ENCODE measurements at places on chromosomes 13 and 19. TPM values are rescaled to one million over a fixed set of nuclear protein-coding genes. Genes with fewer than 3 reads are reported as not detected.

- peak; percentile 62 for DNase-seq
Measured at GRCh38 chr13:46211116-46211482, 629 bp upstream of the LRRC63 start.

- no peak for DNase-seq
Measured at GRCh38 chr13:27500806-27501534, 50.6 kb upstream of the MTIF3 start.

DNA sequence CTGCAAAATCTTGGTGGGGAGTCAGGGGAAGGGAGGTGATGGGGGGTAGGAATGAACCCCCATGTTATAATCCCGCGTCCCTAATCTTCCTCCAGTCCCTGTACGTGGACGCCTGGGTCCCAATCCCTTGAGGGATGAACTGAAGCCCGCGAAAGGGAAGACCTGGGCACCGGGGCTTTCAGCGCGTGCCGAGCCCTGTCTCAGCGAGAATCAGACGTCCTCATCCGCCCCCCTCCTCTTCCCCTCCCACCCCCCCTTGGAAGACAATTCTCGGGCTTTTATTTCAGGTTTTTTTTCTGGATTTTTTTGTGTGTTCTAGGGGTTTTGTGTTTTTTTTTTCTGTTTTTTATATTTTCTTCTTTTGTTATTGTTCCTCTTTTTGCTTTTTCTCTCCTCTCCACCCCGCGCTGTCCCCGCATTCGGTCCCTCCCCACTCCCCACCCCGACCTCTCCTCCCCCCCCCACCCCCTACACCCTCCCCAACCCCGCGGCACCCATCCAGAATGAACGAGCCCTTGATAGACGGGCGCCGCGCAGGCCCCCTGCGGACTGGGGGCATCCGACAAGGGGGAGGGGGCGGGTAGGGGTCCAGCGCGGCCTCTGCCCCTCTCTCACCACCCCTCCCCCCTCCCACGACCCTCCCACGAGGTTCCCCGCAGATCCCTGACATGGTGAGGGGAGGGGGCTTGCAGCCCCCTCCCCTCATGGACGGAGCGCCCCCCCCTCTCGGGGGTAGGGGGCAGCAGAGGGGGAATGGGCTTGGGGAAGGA is 10.3 kb downstream of the C19orf81 start:
- no peak for DNase-seq

- DNase-seq, result peak; percentile 79
Measured at GRCh38 chr19:34351382-34351826, 13.6 kb upstream of the GPI start.

DNA sequence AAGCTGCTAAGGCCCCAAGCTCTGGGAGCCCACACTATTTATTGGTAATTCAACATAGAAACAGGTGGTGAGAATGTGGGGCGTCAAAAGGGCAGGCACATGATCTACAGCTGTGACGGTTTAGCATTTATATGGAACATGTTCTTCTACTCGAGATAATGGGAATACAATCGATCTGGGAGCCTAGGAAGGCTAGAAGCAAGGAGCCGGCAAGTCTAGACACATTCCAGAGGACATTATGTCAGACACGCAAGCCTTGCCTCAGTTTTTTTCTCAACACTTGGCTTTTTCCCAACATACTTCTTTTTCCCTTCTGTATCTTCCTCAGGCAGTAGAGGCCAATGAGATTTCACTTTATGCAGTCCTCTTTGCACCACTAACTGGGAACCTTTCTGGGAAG is 315.7 kb upstream of the SLITRK5 start:
- no peak for DNase-seq

DNA sequence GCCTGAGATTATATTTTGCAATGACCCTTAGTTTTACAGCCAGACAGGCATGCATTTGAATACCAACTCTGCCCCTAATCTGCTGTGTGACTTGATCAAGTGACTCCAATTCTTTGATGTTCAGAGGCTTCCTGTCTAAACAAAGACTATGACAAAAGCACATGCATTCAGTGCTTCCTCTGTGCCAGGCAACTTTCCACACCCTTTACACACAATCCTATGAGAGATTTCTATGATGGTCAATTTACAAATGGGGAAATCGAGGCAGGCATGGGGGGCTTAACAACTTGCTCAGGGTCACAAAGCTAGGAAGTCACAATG is 3.7 kb upstream of the LYPD3 start:
- no peak for DNase-seq

DNA sequence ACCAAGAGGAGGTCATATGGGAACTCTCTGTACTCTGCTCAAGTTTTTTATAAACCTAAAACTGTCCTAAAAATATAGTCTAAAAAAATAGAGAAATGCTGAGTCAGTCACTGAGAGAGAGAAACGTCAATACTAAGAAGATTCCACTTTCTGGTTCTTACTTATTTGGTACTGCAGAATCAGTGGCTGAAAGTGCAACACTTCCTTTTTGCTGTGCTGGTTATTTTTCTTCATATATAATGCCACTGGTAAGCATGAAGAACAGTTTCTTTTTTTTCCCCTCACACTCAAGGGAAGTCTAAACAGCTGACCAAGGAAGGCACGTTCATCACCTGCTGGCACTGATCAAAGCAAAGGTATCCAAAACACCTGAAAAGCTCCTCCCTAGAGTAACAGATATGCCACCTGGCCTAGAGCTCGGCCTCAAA is 44.3 kb upstream of the N4BP2L1 start:
- no peak for DNase-seq

- DNase-seq, result no peak
Measured at GRCh38 chr13:39462906-39463305, 140.1 kb downstream of the LHFPL6 start.

DNA sequence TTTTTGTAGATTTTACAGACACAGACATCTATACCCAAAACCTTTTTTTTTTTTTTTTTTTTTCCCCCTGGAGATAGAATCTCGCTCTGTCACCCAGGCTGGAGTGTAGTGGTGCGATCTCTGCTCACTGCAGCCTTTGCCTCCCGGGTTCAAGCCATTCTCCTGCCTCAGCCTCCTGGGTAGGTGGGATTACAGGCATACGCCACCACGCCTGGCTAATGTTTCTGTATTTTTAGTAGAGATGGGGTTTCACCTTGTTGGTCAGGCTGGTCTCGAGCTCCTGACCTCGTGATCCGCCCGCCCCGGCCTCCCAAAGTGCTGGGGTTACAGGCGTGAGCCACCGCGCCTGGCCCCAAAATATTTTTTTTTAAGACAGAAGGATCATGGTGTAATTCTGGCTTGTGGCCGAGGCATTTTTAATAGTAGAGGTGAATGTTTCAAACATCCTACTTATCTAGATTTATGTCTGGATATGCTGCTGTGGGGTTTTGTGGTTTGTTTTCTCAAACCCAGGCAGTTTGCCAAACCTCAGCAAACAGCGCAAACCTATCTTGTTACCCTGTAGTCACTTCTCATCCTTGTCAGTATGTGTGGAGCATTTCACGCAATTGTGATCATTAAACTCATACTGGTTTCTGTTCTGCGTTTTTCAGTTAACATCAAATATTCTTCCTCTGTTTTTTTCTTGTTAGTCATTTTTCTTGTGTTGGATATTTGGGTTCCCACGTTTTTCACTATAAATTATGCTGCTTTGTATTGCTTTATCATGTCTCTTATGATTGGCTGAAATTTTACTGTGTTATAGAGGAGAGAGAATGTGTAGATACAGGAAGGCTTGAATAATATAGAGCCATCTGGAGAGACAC is 36.2 kb upstream of the GARRE1 start:
- peak; percentile 53 for DNase-seq

- DNase-seq, result no peak
Measured at GRCh38 chr19:58479303-58479702, 3.2 kb downstream of the ZNF446 start.

GRCh38 chr19:16133818-16134217 is 9.7 kb upstream of the HSH2D start:
- DNase-seq, result no peak

DNA sequence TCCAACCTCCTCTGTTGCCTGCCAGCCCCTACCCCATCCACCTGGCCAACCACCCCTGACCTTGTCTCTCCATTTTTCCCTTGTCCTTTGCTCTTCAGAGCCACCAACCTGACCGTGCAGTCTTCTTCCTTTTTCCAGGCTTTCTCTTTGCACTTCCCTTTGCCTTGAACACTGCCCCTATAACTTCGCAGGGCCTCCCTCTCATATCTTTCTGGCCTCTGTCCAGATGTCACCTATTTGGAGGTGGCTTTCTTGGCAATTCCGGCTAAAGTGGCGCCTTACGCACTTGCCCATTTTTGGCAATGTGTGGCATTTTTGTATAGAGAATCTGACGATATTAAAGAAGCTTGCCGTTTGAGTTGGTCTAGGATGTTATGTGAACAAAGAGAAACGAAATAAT is 844 bp downstream of the ZNF543 start:
- DNase-seq, result no peak

DNA sequence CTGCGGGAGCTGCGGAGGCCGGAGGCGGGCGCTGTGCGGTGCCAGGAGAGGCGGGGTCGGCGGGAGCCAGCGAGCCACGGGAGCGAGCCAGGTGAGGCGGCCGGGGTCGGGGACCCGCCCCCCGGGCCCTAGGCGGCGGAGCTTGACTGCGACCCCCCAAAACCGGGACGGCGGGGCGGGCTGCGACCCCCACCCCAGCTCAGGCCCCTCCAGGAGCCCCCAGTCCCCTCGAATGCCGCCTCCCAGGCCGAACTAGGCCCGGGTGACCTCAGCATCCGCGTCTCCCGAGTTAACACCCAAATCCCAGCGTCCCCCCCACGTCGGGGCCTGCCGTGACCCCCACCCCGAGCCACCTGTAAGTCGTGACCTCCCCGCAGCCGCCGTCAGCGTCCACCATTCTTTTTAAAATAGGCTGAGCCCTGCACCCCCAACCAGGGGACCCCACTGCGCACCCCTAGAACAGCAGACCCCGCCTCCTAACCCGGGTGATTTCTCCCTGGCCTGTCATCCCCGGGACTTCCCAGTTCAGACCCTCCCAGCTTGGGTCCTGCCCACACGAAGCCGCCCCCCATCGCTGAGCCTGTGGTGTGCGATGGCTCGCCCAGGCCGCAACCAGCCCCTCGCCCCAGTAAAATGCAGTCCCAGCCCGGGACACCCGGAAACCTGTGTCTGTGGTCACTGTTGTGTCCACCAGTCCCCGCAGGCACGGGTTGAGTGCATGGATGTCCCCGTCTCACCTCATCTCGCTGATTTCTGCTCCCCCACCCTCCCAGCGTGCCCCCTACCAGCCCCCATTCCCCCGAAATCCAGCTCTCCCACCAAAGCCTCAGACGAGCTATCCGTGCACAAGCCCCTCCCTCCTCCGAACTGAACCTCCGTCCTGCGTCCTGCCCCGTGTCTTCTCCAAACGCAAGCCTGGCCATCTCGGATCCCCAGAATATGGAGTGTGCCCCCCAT is 551 bp downstream of the FZR1 start:
- DNase-seq, result peak; percentile 70

DNA sequence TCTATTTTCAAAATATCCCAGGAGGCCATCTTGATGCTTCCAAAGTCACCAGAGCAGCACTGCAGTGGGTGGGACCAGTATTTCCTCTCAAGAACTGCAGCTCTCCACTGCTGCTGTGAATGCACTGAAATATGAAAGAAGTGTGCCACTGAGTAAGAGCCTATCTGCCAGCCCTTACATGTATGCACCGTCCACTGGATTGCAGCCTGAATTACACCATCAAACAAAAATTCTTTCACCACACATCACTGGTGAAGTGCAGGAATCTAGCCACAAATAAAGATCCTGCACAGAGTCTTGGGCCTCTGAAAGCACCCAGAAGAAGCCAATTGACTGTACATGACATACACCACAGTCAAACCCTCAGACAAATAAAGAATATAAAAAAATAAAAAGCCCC is 249.0 kb downstream of the LHFPL6 start:
- DNase-seq, result no peak

- DNase-seq, result no peak
Measured at GRCh38 chr19:9848060-9848459, 12.9 kb downstream of the PIN1 start.

- DNase-seq, result peak; percentile 24
Measured at GRCh38 chr13:43687038-43687437, 99.7 kb downstream of the ENOX1 start.

DNA sequence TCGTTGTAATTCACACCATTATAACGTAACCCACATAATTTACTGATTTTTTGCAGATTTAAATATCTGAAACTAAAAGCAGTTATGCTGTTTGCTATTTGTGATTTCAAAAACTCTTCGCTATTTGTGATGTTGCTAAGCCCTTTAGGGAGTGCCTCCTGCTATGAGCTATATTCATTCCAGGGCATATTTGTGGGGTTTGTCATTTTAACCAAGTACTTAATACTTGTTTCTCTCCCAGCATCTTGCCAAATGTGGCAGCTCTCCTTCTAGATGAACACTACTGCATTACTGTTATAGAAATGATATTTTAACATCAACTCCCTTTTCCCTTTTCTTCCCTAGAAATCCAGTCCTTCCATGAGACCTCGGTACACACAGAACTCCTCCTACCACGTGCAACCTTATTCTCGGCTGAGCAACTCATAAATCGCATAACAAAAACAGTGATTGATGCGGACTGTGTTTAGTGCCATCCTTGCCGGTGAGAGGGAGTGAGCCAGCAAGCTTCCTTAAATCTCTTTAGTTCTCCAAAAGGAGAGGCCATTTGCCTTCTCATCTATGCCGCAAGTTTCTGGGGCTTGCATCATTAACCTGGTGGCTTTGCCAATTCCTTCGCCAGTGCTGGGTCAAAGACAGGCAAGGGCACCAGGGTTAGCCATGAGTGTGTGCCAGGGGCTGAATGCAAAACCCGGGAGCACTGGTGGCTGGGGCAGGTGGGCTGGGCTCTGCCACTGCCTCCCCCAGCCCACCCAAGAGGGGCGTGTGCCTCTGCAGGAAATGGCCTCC is 33.4 kb downstream of the RFX2 start:
- peak; percentile 57 for DNase-seq

DNA sequence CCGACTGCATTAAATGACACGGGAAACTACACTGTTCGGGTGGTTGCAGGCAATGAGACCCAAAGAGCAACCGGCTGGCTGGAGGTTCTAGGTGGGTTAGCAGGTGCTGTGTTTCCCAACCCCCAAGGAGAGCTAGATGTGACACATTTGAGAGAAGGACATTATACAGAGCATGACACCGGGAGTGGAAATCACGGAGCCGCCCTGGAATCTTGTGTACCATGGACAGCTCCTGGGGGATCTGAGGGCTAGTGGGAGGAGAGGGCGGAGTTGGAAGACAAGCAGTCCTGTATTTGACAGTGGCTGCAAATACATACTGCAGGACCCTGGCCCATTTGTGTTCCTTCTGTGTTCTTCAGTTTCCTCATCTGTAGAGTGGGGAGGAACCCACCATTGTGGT is 2.3 kb downstream of the CEACAM18 start:
- peak; percentile 62 for DNase-seq

GRCh38 chr13:112329376-112329775 is 46.8 kb upstream of the SPACA7 start:
- no peak for DNase-seq

DNA sequence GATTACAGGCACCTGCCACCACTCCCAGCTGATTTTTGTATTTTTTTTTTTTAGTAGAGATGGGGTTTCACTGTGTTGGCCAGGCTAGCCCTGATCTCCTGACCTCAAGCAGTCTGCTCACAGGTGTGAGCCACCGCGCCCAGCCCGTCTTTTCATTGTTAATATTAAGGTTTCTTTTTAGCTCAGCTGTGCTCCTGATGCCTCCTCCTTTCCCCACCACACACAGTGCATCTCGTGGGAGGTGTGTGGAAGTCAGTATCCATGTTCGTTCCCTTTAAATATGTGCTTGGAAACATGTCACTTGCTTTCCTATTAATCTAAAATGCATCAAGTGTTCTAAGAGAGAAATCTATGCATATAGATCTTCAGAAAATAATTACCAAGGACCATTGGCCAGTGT is 53.5 kb downstream of the IPO5 start:
- no peak for DNase-seq

Gene CTU1
- polyA plus RNA-seq, result 2.4 TPM

Gene LILRB3
- polyA plus RNA-seq, result 3.0 TPM

Gene PRODH2
- 0.23 TPM for polyA plus RNA-seq

Gene SIGLEC9
- polyA plus RNA-seq, result 3.6 TPM

Gene C19orf53
- polyA plus RNA-seq, result 196 TPM

Gene ZNF575
- 0.37 TPM for polyA plus RNA-seq

Gene SPACA4
- not detected for polyA plus RNA-seq

All from stomach (tissue), 19 donors.